ENCODE measurements at places on chromosomes 1 and 21.

DNA sequence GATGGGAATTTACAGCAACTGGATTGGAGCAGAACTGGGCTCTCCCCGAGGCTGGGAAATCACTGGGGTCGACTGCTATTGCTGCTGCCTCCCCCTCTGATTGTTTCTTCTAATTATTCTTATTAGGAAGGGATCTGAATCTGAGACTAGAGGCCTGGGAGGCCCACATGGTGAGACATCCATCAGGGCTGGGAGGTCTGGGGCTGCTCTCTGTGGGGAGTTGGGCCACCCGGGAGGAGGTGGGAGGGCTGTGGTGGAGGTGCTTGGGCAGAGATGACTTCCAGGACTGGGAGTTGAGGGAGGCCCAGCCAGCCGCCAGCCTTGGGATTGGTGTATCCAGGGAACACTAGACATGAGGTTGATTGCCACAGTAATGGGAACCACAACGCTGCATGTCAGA, 247.9 kb downstream of the GRIK3 start:
- no peak for DNase-seq

GRCh38 chr1:244164511-244164890, 113.4 kb downstream of the ZBTB18 start:
- DNase-seq, result no peak

DNA sequence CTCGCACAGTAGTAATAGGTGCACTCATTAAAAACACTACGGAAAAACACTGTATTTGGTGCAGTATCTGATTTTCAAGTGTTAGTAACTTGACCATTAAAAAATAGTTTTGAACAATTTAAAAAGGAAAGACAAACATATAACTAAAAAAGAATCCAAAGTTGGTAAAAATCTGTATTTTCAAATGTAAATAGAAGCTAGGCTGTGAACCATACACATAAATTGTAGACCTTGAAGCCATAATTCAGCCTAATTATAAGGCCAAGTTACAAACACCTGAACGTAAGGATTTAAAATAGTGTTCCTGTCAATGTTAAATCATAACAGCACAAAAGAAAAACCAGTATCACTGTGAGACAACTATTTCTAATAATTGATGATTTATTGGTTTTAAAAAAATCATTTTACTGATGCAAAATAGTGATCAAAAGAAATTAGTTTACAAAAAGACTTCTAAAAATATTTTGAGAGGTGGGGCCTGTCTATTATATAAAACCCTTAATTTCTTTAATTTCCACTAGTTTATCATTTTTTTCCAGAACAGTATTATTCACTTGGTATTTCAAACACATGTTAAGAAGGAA, 4.5 kb downstream of the IRF2BP2 start:
- DNase-seq, result no peak

- DNase-seq, result no peak
Observed at GRCh38 chr21:38917043-38917774, 111.5 kb downstream of the ETS2 start.

- DNase-seq, result no peak
Observed at GRCh38 chr1:48107516-48107915, 110.3 kb upstream of the TRABD2B start.

DNA sequence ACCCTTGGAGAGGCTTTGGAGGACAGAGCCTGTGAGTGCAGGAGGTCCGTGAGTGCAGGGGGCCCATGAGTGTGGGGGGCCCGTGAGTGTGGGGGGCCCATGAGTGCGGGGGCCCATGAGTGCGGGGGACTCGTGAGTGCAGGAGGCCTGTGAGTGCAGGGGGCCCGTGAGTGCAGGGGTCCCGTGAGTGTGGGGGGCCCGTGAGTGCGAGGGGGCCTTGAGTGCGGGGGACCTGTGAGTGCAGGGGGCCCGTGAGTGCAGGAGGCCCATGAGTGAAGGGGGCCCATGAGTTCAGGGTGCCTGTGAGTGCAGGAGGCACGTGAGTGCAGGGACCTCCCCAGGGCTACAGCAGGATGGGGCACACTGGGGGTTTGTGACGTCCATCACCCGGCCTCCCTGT, 108.3 kb upstream of the TTC34 start:
- no peak for DNase-seq

GRCh38 chr1:116246174-116246573, 126.9 kb upstream of the ATP1A1 start:
- no peak for DNase-seq

GRCh38 chr1:193558491-193559028, 372.1 kb upstream of the B3GALT2 start:
- no peak for DNase-seq

GRCh38 chr1:162327144-162327787, 49.4 kb downstream of the SPATA46 start:
- DNase-seq, result no peak

DNA sequence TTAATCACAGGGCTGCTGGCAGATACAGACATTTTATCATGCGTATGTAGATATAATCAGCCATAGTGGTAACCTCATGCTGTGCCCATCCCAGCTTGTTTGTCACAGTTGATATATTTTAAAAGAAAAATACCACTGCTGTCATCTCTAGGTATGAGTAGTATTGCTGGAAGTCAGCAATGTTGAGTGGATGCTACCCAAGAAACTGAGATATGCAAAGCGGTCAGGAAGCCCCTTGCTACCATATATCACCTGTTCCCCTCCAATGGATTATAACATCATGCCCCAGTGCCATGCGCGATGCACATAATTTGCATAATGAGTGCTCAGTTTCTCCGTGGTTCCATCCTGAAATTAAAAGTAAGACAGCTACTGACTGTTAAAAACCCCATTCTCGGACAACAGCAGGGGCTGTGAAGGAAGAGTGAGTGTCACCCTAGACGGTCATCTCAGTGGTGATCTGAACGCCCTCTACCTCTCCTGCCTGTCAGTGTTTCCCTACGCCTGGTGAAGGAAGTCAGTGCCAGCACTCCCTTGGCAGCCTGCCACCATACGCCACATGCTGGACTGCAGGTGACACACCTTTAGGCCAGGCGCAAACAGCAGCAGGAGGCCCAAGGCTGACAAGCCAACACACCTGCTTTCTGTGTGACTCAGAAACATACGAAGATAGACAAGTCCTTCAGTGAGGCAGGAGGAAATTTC, 2.7 kb downstream of the IL10RB start:
- no peak for DNase-seq

DNA sequence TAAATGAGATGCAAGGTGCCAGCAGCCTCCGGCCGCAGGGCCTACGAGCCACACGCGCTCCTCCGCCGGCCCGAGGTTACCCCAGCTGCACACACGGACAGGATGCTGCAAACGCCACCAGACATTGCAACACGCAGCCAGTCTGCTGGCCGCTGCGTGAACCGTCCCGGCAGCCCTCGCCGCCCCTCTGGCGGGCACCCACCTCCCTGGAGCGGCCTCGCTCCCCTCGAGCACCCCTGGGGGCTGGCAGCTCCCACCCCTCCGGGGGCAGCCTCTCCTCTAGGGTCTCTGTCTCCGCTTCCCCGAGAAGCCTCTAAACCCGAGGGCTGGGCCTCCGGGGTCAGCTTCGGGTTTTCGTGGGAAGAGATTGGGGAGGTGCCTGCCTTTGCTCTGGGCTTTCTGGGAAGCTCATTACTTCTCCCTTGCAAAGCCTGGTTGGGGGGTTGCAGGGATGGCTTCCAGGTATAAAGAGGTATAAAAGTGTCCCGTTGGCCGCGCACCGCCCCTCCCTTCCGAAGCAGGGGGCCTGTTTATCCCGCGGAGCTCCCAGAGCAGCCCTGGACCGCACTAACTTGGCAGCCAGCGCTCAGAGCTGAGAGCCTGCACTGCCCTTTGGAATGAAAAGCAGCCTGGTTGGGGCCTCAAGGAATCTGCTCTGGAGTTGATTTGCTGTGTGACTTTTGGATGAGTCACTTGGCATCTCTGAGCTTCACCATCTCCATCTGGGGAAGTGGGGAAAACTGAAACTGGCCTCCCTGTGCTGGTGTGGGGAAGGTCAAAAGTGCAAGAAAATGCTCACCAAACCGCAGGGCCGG, 21.8 kb downstream of the DHRS3 start:
- DNase-seq, result no peak

DNA sequence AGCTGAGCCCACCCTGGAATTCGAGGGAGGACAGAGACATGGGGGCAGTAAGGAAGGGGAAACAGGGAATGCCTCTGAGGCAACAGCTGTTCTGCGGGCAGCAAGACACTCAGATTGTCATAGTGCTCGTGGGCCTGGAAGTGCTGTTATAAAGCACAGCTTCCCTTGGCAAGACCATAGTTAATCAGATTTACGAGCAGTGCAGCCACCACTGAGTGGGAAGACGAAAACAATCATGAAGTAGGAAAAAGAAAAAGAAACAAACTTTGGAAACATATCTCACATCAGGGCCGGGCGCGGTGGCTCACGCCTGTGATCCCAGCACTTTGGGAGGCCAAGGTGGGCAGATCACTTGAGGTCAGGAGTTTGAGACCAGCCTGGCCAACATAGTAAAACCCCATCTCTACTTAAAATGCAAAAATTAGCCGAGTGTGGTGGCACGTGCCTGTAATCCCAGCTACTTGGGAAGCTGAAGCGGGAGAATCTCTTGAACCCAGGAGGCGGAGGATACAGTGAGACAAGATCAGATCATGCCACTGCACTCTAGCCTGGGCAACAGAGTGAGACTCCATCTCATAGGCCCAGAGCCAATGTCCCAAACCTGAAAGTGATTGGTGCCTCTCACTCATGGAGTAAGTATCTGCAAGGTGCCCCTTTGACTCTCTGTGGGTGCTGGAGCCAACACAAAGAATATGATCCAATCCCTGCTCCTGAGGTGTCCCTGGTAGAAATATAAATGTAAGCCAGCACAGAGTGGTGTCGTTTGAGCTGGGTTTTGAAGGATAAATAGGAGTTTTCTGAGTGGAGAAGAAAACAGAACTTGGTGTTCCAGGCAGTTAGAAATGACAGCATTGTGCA, 55.6 kb upstream of the GPR153 start:
- DNase-seq, result no peak

- DNase-seq, result no peak
Observed at GRCh38 chr1:236099355-236099974, 34.6 kb upstream of the NID1 start.
